ENCODE measurements at places on chromosomes 2 and 18.

GRCh38 chr2:26757873-26758789 is 6.0 kb upstream of the SLC35F6 start:
- no peak for DNase-seq

DNA sequence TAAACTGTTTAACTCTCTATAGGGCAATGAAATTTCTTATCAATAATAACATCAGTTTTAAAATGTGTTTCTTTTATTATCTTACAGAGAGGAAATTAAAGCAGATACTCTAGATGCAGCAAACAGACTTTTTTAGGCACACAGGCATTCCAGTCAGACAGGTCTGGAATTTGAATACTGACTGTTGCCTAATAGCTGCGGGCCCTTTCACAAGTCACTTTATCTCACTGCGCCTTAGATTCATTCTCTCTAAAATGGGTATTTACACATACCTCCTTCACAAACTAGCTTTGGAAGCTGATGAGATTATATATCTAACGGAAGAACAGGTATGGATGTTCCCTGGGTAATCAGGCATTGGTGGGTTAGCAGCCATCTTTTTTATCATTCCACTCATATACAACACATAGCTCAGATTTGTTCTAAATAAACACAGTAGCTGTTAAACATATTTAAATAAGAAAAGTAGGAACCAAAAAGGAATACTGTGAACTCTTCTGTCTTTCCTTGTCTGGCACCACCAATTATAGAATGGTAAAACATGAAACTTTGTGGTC is 104.2 kb downstream of the LRP2 start:
- DNase-seq = no peak

DNA sequence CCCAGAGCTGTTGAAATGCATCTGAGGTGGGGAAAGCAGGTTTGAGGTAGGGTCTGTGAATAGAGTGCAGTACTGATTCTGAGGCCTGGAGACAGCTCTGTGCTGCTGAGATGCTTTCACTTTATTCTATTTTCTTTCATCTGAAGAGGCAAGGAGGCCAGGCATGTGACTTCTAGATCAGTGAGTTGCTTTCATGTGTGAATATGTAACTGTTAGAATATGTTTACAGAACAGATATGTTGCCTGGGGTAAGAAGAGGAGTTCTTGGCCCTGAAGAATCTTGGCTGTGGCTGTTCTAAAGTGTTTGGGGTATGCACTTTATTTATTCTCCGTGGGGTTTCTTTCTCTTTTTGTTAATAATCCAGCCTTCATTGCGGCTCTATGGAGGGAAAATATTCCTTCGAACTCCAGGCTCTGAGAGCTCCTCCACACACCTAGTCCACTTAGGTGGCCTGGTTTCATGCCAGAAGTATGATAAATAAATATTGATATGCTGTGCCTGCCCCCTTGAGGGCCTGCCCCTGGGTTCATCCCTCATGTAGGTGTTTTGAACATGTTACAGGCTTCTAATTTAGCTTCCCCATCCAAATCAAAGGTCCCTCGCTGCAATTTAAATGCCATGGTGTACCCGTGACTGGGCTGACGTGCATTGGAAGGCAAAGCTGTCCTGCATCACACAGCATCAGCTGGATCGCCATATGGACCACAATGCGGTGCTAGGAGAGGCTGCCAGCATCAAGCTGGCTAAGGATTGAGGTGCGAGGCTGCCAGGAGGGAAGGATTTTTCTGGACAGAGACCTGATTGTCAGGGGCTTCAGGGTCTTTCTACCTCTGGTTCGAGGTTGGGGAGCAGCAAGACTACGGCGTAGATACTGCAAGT is 102.9 kb downstream of the PRKCE start:
- DNase-seq = no peak

GRCh38 chr2:240127911-240128607 is 8.0 kb downstream of the COPS9 start:
- DNase-seq = no peak

GRCh38 chr18:2173486-2173885 is 397.8 kb downstream of the METTL4 start:
- DNase-seq = peak; percentile 20

GRCh38 chr2:215635788-215636139 is 199.9 kb upstream of the FN1 start:
- no peak for DNase-seq

- DNase-seq = no peak
Measured at GRCh38 chr2:108946442-108946841, 42.6 kb downstream of the EDAR start.

- DNase-seq = no peak
Measured at GRCh38 chr2:98819231-98819766, 88.4 kb upstream of the MGAT4A start.

GRCh38 chr2:112706170-112706664 is 14.6 kb upstream of the NT5DC4 start:
- no peak for DNase-seq

- no peak for DNase-seq
Measured at GRCh38 chr18:79912409-79912991, 39.0 kb downstream of the SLC66A2 start.

Data from NCI-H146 (cell line).